Esophagus muscularis mucosa (tissue), 4 donors: ENCODE measurements at places on chromosomes 7 and 10. TPM values are rescaled to one million over a fixed set of nuclear protein-coding genes. Genes with fewer than 3 reads are reported as not detected.

DNA sequence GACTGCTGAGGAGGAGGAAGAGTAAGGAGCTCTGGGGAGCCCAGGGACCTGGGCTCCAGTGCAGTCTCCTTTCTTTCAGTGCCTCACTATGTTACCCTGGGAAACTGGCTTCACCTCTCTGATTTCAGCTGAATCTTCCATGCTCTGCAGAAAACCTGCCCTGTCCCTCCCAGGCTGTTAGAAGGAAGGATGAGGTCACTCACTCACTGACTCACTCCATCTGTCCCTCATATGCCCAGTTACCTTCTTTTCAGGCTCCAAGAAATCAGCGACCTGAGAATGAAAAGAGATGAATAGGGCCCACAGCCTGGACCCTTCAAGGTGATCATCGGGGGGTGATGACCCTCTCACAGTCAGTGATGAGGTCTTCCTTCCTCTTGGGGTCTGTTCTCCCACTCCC lies 481 bp downstream of the SFTPA2 start:
- H3K27ac ChIP-seq = no peak overlapping the region
- H3K4me3 ChIP-seq = no peak overlapping the region
- no peak for DNase-seq
- H3K4me1 ChIP-seq = peaks cover 5% of the 10 kb centered on the region
- no peaks in the 10 kb centered on the region for H3K27me3 ChIP-seq

The NOS3 gene
- total RNA-seq = 13.3 TPM

The ATOH7 gene
- not detected for total RNA-seq

The RNF32 gene
- total RNA-seq = not detected
